ENCODE measurements at places on chromosomes 3 and 15.

DNA sequence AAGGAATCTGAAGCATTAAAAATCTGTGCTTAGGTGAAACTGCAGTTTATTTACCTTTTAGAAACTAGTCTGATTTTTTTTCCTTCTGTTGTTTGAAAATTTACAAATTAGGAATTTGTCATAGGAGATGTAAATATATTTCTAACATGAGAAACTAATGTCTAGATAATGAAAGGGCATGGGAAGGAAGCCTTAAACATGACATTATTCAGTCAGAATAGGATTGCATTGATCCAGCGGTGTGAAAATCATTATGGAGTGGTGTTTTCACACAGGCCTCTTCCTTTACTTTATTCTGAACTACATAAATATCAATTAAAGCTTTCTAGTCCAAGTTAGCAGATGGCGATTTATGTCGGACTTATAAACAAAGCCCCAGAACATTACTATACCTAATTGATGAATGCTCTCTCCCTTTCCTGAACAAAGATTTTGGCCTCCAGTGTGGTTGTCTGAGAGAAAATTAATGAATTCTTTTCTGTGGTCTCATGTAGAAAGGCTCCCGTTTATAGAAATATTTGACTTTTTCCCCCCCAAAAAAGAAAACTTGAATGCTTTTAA is 37.9 kb downstream of the FNDC3B start:
- DNase-seq: no peak

DNA sequence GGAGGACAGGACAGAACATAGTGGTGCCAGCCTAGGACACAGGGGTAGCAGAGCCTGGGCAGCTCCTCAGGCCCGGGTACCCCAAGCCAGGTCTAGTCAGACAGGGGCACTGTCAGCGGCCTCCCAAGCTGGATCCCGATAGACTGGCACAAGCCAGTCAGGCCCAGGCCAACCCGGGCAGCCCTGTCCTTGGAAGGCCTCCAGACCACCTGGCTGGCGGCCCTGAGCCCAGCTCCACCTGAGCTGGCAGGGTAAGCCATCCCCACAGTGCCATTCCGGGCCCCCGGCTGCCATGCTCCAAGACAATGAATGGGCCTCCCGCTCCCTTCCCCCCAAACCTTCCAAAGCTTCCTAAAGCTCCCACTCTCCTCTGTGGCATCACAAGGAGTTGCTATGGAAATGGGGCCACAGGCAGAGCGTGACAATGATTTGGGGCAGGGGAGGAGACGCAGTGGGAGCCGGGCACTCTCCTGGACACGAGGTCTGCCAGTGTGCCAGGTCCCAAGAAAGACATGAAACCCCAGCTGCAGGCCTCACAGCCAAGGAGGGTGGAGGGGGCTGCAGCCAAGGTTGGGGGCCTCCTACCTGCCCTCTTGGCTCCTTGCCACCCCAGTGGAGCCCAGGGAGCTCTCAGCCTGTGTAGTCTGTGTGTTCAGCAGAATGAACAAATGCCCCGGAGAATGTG is 165.6 kb upstream of the LINGO1 start:
- no peak for DNase-seq

DNA sequence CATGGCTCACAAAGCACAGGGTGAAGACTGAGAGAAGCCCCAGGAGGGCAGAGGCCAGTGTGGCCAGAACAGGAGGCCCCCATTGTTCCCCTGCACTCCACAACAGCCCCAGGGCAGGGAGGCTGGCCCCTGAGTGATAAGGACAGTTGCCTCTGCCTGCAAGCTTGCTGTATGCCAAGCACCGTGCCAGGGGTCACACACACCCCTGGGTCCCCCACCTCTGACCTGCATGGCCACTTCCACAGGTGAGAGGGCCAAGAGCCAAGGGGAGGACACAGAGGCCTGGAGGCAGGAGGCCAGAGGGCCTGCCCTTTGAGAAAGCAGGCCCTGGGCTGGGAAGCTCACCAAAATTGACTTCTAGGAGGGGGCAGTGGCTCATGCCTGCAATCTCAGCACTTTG is 23.7 kb downstream of the ATRIP start:
- DNase-seq: no peak

- DNase-seq: no peak
These were observed 21.0 kb downstream of the ILDR1 start for GRCh38 chr3:122000936-122001605.

DNA sequence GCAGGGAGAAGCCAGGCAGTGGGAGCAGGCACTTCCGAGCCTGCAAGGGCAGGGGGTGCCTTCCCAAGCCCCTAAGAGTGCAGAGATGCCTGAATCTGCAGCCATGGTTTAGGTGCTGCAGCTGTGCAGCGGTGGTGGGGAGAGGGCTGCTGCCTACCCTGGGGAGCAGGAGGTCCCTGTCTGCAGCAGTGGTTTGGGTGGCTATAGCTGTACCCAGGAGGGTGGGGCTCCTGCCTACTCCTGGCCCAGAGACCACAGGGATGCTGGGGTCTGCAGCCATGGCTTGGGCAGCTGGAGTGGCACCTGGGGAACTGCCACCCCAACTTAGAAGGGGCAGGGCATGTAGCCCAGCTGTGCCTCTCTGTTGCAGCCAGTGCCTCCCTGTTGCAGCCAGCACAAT is 488.1 kb upstream of the THBS1 start:
- no peak for DNase-seq

- DNase-seq: no peak
These were observed 34.4 kb upstream of the TNIK start for GRCh38 chr3:171494457-171495109.

- DNase-seq: no peak
These were observed 24.5 kb upstream of the LIPC start for GRCh38 chr15:58407236-58407775.

- peak; percentile 13 for DNase-seq
These were observed 29.3 kb upstream of the SLCO3A1 start for GRCh38 chr15:91824256-91824655.

GRCh38 chr3:71517271-71517791 is 66.2 kb downstream of the FOXP1 start:
- peak; percentile 54 for DNase-seq

GRCh38 chr3:126261037-126261436 is 80.7 kb upstream of the ALDH1L1 start:
- DNase-seq: peak; percentile 50

Measured in NCI-H526 (cell line).